Effector CD4-positive, alpha-beta T cell (primary cell): ENCODE measurements at places on chromosomes 3 and 15.

DNA sequence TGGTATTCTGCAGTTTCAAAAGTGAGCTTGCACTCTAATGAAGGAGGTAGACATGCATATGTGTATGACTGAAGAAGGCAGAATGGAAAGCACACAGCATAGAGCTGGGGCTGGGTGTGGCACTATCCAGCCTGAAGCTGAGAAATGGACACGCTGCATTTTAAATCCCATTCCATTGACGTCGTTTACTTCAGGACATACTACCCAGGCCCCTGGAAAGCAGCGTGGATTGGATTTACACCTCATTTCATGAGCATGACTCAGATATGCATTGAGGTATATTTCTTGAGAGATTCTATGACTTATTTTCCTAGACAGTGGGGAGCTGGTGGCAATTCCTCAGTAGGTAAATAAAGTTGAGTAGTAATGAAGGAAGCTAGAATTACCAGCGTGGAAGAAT lies 101.4 kb downstream of the ABI3BP start:
- no peak for DNase-seq

DNA sequence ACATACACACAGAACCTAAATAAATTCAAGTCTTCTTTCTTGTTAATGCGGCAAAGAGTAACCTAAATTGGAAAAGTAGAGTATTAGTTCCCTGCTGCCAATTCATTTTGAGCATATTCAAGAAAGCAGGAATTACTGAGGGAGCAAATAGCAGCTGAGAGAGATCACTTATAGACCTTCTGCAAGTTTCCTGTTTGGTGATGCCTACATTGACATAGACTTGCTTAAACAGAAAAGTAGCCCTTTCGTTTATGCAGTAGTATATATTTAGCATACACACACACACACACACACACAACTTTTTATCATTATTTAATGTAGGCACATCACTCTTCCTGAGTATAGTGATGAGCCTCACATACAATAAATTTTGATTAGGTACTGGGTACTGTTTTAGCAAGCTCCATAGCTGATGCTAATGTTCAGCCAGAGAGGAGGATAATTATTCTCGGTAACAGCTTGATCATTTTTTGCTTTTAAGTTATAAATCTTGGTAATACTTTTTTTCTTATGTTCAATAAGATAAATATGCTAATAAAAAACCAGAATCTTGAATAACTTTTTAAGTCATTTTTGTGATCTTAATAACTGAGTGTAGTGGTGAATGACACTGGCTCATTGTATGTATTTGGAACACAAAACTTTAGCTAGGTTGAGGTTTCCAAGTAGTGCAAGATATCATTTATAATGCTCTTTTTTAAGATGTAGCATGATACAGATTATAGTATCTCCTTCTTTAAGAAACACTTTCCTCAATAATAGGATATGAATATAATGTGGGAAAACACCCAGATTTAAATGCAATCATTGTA lies 174.7 kb downstream of the MBNL1 start:
- no peak for DNase-seq

- no peak for DNase-seq
Measured at GRCh38 chr3:161412123-161412522, 40.8 kb upstream of the SPTSSB start.

DNA sequence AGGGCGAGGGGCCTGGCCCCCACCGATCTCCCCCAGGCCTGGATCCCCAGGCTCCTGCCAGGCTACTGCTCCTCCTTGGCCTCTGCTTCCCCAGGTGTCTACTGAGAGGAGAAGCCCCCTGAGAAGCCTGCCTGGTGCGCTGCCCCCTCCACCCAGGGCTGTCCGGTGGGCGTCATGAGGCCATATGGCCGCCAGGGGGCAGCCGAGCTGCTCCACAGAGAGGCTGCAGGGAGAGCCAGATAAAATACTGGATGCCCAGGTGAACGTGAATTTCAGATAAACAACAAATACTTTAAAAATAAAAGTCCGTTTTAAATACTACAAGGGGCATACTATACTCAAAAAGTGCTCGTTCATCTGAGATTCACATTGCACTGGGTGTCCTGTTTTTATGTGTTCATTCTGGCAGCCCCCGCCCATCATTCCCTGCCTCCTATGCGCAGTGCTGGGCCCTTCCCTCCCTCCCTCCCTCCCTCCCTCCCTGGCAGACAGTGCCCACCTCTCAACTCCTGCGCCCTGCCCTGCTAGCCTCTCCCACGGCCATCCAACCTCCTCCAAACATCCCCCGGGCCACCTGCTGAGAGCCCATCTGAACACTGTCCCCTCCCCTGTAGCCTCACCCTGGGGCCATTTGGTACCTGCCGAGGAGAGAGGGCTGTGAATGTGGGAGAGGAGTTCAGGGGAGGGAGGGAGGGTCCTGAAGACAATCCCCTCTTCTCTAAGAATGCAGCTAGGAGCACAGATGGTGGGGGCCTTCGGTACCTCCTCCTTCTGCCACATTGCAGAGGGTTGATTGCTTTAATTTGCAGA lies 29.6 kb downstream of the PSTPIP1 start:
- peak; percentile 59 for DNase-seq

DNA sequence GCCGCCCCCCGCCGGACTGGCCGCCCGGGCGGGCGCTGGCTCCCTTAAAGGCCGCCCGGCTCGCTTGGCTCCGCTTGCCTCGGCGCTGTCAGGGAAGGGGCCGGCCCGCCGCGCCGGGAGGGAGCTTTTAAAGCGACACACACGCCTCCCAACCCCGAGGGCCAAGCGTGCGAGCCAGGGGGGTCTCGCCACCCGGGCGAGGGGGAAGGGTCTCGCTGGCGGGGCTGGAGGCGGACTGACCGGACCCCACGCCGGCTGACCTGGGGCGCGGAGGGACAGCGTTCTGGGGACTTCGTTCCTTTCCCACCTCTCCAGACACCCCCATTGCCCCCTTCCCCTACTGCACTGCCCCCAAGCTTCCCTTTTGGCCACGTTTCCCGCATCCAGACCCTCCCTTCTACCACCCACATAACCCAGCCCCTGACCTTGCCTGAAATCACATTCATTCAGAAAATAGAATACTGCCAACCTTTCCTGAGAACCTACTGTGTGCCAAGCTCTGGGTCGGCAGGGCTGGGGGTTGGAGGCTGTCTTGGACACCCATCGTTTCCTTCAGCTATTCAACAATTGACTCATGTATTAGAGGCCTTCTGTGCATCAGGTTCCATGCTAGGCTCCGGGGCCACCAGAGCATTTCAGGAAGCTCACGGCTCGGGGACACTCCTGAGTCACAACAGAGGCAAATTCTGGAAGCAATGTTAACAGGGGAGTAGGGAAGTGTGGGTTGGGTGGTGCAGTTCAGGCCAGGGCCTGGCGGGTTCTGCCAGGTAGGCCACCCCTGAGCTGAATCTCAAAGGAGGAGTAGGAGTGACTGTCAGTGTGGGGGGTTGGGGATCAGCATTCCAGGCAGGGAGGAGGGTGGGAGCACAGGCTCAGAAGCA lies at the start of gene INSYN1:
TSS of gene INSYN1 (minus strand) at position 102 of the 881 bp plus-strand sequence. CDS start 2,221 bp downstream, outside the sequence.
- no peak for DNase-seq

GRCh38 chr3:38268087-38268486 lies 2.5 kb downstream of the SLC22A13 start:
- DNase-seq, result no peak
